NCI-H510A treated with DMSO at 0.1 percent for 48 hours (cell line): ENCODE measurements at places on chromosomes 6 and 20.

DNA sequence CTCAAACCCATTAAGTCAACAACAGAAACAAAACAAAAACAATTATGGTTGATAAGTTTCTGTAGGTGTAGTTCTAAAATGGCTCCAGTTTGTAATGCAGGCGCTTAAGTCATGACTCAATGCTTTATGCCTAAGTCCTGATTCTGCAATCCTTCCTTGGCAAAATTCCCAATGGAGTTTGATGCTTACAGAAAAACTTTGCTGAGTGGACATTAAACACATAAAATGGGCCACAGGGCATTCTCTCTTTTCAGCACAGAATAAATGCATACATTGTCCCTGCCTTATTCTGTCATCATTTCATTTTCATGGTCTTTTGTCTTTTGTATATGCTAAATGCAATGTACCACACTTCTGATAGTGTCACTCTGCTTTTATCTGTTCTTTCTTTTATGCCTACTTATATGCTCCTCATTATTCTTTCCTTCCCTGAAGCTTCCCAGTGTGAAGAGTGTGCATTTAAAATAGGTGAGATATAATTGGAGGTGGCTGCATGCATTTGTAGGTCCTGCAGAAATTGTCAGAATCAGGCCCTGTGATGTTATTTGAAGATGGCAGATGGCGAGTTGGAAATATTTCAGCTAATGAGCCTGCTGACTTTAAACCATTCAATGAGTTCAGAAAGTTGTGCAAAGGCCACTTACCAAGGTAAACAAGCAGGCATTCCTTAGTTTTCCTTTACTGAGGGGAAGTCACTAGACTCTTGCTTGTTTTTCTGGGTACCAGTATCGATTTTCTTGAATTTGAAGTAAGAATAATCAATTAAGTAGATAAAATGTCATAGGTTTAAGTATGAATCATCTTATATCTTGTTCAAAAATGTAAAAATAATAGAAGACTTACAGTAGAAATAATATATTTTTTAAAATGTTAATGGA is 313.1 kb downstream of the TRDN start:
- no peak for DNase-seq

- no peak for DNase-seq
Measured at GRCh38 chr6:170365593-170365992, 59.0 kb downstream of the FAM120B start.

- no peak for DNase-seq
Measured at GRCh38 chr6:90701926-90702325, 115.1 kb upstream of the MAP3K7 start.

DNA sequence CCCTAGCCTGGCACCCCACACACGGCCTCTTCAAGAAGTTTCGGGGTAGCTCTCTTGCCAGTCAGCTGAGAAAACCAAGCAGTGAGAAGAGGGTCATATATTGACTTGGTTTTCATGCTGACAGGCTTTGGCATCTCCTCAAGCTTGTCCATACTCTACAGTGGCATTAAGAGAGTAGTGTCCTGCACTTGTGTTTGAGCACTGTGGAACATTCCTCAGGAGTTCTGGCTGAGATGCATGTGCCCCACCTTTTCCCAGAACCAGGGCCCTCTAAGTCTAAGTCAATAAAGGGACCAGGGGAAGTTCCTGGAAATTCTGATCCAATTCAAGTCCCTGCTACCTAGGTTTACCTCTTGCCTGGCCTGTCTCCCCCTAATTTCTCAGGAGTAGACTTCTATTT is 544.1 kb upstream of the FLRT3 start:
- no peak for DNase-seq

DNA sequence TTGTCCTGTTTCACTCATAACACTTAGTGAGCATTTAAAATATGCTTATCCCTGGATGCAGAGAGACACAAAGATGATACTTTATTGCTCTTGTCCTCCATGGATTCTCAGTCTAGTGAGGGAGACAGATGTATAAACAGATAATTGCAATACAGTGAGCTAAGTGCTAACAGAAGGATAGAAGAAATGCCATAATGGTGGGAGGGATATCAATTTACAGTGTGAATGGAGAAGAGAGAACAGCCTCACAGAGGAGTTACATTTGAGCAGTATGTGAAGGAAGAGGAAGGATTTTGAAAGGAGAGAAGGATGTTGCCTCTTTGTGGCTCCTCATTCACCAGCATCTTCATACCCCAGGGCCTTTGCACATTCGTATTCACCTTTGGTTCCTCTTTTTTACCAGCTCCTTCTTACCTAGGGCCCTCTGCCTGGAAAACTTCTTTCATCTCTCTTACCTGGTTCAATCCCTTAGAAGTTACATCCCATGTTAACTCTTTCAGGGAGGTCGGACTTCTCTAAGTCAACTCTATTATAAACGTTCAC is 341.7 kb downstream of the PRL start:
- DNase-seq = peak; percentile 28

GRCh38 chr6:84771756-84772356 is 7.5 kb upstream of the TBX18 start:
- no peak for DNase-seq

DNA sequence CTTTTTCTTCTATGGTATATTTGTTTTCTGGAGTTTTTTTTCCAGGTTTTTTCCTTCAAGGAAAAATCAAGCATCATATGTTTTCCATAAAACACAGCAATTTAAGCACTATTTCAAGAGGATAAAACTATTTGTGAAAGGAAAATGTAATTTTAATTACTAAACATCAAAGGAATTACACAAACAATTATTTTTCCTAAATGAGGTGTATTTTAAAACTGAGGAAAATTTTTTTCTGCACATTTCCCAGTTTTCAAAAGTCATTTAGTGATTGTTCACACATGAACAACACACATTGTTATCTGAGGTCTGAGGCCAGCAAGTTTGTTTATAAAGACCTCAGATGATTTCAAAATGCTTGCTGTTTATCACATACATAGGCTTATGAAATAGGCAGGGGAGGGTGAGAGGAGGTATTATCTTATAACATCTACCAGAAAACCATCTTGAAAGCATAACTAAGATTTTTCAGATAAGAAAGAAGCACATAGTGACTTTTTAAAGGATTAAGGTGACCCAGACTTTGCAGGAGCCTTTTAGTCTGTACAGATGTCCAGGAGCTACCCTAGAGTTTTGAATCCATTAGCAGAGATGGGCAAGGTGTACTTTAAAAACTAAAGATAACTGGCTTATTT is 381.6 kb downstream of the GJA1 start:
- no peak for DNase-seq

GRCh38 chr6:131917763-131918649 is 33.2 kb downstream of the CCN2 start:
- no peak for DNase-seq

GRCh38 chr6:170107606-170108222 is 183.2 kb downstream of the DLL1 start:
- DNase-seq = no peak

DNA sequence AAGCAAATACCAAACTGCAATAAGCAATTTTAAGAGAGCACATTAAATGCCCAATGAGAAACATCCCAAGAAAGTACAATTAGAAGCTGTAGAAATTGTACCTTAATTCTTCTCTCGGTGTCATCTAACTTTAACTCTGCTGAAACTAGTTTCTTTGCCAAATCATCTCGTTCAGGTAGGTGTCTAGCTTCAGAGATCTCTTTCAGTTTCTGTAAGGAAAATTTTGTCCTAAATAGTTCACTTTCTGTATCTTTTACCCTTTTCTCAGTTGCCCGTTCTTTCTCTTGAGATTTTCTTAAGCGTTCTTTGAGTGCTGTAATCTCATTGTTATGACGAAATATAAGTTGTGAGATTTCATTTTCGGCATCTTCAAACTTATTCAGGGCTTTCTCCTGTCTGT is 24.1 kb downstream of the LCA5 start:
- DNase-seq = no peak

DNA sequence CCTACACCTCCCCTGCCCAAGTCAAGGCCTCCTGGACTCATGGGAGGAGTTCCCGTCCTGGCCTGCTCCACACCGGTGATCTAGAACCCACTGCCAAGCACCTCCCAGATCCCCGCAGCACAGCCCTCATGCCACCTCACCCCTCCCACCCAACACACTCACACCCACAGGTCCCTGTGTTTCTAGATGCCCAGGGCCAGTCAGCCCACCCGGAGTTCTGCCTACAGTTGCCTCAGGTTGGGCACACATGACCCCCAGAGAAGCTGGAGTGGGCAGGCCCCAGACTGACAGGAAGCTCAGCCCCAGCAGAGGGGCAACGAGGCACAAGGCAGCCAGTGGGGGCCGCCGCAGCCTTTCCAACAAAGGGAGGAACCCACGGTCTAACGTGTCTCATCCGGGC is 29.6 kb downstream of the RRBP1 start:
- no peak for DNase-seq

- DNase-seq = no peak
Measured at GRCh38 chr6:73746787-73747186, 50.8 kb downstream of the CD109 start.

GRCh38 chr6:93017213-93017612 is 402.1 kb downstream of the EPHA7 start:
- no peak for DNase-seq

DNA sequence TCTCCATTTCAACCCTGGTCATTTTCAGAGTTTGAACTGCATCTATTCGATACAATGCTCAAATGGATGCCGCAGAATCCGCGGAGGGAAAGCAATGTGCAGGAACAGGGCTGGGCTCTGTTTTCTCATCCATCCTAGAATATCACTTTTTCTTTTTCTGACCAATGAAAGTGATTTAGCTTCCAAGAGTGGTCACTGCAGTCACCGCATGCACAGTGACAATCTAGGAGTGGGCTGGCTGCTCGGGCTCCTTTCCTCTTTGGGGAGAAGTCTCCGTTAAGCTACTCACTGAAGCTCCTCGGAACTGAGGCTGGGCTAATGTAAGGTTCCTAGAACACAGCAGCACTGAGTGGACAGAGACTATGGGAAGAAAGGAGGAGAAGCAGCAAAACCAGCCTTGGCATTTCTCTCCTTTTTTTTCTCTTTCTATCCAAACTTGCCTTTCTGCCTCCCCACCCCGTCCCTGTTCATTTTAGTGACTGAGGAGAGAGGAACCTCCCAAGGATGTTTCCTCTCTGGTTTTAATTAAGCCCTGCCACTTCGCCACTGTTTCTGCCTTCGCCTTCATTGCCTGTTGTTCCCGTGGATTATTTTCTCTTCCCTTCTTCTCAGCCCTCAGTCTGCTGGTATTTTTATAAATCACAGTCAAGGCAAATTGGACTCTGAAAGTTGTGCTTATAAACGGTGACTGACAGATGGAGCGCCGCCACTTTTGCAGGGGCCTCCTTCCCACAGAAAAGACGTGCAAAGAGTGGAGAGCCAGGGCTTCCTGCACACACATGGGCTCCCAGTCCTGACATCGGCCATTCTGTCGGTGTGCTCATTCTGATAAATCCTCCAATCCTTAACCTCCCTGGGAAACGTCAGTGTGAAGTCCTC is 41.1 kb downstream of the RAMACL start:
- DNase-seq = no peak

GRCh38 chr6:72616406-72617015 is 5.4 kb upstream of the KCNQ5 start:
- peak; percentile 31 for DNase-seq

DNA sequence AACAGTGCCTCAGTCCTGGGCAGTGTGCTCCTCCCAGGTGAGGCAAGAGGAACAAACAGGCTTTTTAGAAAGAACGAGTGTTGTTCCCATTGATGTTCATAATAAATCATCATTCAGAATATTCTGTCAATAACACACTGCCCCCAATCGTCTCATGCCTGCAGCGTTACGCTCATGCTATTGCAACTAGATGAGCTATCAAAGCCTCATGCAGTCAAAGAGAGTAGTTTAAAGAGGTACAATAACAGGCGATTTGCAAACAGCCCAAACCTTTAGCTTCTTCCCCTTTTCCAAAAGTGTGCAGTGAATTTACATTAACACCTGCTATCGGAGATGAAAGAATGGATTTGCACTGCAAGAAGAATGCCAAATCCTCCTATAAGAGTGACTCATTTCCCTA is 1164.7 kb upstream of the MAP3K7 start:
- DNase-seq = no peak

- DNase-seq = no peak
Measured at GRCh38 chr6:20658053-20658452, 123.8 kb downstream of the CDKAL1 start.

- DNase-seq = no peak
Measured at GRCh38 chr6:107977283-107977682, 19.3 kb upstream of the SEC63 start.

DNA sequence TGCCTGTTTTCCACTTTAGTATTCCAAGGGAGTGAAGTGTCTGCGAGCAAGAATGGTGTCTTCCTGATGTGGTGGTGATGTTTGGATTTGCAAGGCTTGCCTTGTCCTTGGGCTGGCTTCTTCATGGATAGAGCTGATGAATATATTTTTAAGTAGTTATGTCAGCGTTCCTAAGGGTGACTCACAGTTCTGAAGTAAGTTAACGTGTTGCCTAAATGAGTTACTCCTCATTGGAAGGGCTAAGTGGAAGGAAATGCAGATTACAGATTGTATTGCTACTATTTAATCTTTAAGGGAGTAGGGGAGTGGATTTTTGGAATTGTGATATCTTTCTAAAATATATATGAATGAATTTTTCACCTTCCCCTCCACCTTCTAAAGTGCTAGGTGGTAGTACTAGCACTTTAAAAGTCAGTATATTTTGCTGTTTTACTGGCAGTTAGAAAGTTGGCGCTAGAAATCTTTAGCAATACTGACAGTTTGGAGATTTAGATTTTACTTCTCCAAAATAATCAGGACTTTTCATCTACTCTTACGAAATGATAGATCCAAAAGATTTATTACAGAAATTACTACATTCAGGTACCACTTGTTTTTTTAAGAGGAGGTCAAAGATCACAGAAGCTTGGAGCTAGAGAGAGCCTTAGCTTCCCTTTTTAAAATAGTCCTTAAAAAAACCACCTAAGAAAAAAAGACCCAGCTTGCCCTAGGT is 197.4 kb downstream of the JARID2 start:
- no peak for DNase-seq

DNA sequence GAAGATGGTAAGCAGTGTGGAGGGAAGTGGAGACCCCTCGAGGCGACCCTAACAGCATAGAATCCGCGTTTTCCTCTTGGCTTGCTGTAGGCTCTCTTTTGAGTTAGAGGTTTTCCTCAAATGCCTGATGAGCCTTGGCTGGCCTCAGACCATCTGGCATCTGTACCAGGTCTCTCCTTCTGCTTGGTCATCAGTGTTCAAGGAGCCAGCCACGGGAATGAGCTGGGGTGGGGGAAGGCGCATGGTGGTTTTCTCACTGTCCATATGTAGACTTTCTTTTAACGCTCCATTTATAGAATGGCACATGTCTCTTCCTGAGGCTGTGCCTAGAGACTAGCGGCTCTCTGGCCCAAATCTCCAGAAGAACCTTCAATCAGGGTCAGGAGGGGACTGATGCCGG is 8.1 kb upstream of the GUCA1A start:
- no peak for DNase-seq

- no peak for DNase-seq
Measured at GRCh38 chr20:47956268-47956995, 171.2 kb upstream of the SULF2 start.

- no peak for DNase-seq
Measured at GRCh38 chr6:74458536-74458935, 747.3 kb downstream of the COL12A1 start.

DNA sequence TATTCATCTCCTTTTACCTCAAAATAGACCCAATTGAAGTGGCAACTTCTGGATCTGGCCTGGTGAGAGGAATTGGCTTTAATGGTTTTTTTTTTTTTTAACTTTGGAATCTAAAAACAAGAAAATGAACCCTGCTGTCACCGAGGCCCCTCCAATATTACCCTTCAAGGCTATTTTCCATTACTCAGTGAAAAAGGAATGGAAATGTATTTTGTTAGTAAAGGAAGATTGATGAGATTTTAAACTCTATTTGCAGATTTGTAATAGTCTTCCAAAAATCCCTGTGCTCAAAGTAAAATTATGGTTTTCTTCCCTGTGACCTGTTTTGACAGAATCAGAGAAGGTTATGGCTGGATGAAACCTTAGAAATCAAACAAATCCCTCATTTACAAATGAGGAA is 102.9 kb downstream of the TMEM170B start:
- no peak for DNase-seq
